ENCODE measurements at places on chromosomes 16 and 17. TPM values are rescaled to one million over a fixed set of nuclear protein-coding genes. Genes with fewer than 3 reads are reported as not detected.

Gene TCAP
- 0.93 TPM for total RNA-seq

Gene SLC16A6
- 0.74 TPM for total RNA-seq

Gene IL4R
- total RNA-seq = 150 TPM

Gene MT1M
- 1.8 TPM for total RNA-seq

Gene SDR42E1
- total RNA-seq = 0.07 TPM

Gene CXCL16
- total RNA-seq = 4.8 TPM

Gene LGALS9B
- total RNA-seq = not detected

Gene HSF4
- 5.5 TPM for total RNA-seq

Gene KRTAP4-1
- total RNA-seq = not detected

Gene ADAP2
- 1.1 TPM for total RNA-seq

Gene ANTKMT
- total RNA-seq = 26.1 TPM

Gene HS3ST2
- not detected for total RNA-seq

Gene FBXO31
- total RNA-seq = 31.8 TPM

Gene GJC1
- total RNA-seq = 39.7 TPM

Gene CCDC78
- total RNA-seq = 1.3 TPM

Gene PRR11
- total RNA-seq = 86.3 TPM

Gene KRT28
- total RNA-seq = not detected

Gene SPNS3
- 0.66 TPM for total RNA-seq

Gene GCGR
- not detected for total RNA-seq

Gene FBXL16
- total RNA-seq = 0.22 TPM

Gene TM4SF5
- total RNA-seq = not detected

Gene UMOD
- not detected for total RNA-seq

Gene CDH5
- total RNA-seq = 804 TPM

Gene ALOX12B
- not detected for total RNA-seq

Gene CDH3
- not detected for total RNA-seq

Gene PLXDC1
- total RNA-seq = not detected

Gene KRTAP1-3
- total RNA-seq = not detected

Gene PTGES3L
- not detected for total RNA-seq

Gene NLRC3
- total RNA-seq = 3.4 TPM

Gene PRSS53
- total RNA-seq = 4.5 TPM

Gene NAGLU
- total RNA-seq = 40.2 TPM

Gene IRX6
- not detected for total RNA-seq

Gene MGAT5B
- total RNA-seq = 2.1 TPM

Gene CD300LB
- total RNA-seq = not detected

Gene CBFB
- total RNA-seq = 103 TPM

Gene HBM
- not detected for total RNA-seq

Gene CCL8
- total RNA-seq = not detected

Gene HSD11B2
- not detected for total RNA-seq

Gene RNF157
- 0.48 TPM for total RNA-seq

Gene LGALS3BP
- 0.76 TPM for total RNA-seq

Gene OR4D1
- total RNA-seq = not detected

Gene SDK2
- not detected for total RNA-seq

Gene PRMT7
- total RNA-seq = 33.8 TPM

Gene BRD7
- total RNA-seq = 69.1 TPM

Gene TAT
- total RNA-seq = not detected

Gene HS3ST3A1
- total RNA-seq = not detected

Gene SEPTIN12
- total RNA-seq = not detected

Gene SLX1B
- total RNA-seq = 39.7 TPM

Gene ZNF423
- total RNA-seq = 3.2 TPM
